Activated CD8-positive, alpha-beta memory T cell treated with anti-CD3 and anti-CD28 coated beads, Interleukin-2, amount 10 ng/mL, durations not matched to agents 7 days and 5 days (primary cell): ENCODE measurements at places on chromosomes 7 and 10. TPM values are rescaled to one million over a fixed set of nuclear protein-coding genes. Genes with fewer than 3 reads are reported as not detected.
A peak's percentile ranks its signal among the peaks of the same experiment; 100 is the strongest.

DNA sequence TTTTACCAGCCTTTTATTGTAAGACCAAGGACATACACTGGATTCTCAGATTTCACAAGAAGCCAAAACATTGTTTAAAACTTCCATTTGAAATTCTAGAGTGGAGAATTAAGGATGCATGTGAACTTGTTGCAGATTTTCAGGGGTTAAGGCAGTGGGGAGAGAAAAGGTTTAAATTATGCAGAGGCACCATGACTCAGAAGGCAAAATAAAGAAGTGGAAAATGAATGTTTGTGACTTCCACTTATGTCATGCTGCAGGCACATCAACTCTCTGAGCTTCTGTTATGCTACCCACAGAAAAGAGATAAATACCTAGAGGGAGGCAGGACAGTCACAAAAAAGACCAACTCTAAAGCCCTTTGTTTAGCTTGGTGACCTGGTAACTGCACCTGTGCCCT, 84.4 kb upstream of the BET1 start:
- H3K4me1 ChIP-seq, result peaks cover 5% of the 10 kb centered on the region
- H3K4me3 ChIP-seq, result no peak overlapping the region
- H3K36me3 ChIP-seq, result no peaks in the 10 kb centered on the region
- no peak overlapping the region for H3K27ac ChIP-seq

DNA sequence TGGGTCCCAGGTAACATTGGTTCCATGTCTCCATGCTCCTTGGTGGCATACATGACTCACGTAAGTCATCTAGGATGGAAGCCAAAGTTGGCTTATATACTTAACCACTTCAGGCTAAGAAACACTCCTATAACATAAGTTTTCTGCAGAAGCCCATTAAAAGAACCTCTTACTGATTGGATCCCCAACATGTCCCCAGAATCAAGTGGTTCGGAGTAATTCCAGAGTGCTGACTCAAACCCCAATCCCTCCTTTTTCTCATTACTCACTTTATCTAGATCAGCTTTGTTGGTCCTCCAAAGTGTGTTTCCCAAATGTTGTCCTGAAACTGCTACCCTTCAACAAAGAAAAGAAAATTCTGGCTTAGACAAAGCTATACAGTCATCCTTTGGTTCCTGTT, 10.1 kb upstream of the ATOH7 start:
- no peak overlapping the region for H3K27ac ChIP-seq
- DNase-seq, result no peak
- H3K36me3 ChIP-seq, result no peaks in the 10 kb centered on the region
- H3K4me3 ChIP-seq, result no peak overlapping the region

DNA sequence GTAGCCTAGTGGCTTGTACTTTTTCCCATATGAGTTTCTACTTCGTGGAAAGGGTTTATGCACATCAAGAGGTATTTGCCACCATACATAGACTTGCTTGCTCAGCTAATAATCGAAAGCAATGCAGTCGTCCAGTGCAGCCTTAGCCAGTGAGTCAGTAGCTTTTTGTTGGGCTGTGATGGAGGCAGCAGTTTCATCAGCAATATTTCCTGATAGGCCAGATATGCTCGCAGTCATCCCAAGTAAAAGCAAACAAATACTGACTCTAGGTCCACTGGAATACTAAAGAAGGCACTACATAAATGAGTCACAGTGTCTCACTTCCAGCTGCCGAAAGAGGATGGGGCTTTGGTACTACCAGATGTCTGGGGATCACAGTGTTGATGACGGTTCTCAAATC, 2.1 kb upstream of the BNIP3 start:
- no peak for DNase-seq
- H3K27me3 ChIP-seq, result peaks cover 29% of the 10 kb centered on the region
- peaks cover 21% of the 10 kb centered on the region for H3K4me1 ChIP-seq
- H3K36me3 ChIP-seq, result peaks cover 11% of the 10 kb centered on the region
- peak overlapping the region; percentile 61 for H3K4me3 ChIP-seq

GRCh38 chr7:152335900-152336571, 99.8 kb downstream of the KMT2C start:
- DNase-seq, result no peak
- peaks cover 3% of the 10 kb centered on the region for H3K36me3 ChIP-seq
- no peaks in the 10 kb centered on the region for H3K27me3 ChIP-seq
- H3K4me1 ChIP-seq, result peaks cover 27% of the 10 kb centered on the region
- peak overlapping the region; percentile 72 for H3K27ac ChIP-seq

GRCh38 chr10:94287336-94287735, 75.4 kb downstream of the NOC3L start:
- no peaks in the 10 kb centered on the region for H3K36me3 ChIP-seq
- H3K27ac ChIP-seq, result no peak overlapping the region
- DNase-seq, result no peak

- no peaks in the 10 kb centered on the region for H3K4me1 ChIP-seq
- H3K4me3 ChIP-seq, result no peak overlapping the region
- no peak for DNase-seq
- no peak overlapping the region for H3K27ac ChIP-seq
- H3K36me3 ChIP-seq, result no peaks in the 10 kb centered on the region
Observed at GRCh38 chr7:31327071-31327470, 13.5 kb downstream of the NEUROD6 start.

- no peaks in the 10 kb centered on the region for H3K4me1 ChIP-seq
- no peak overlapping the region for H3K4me3 ChIP-seq
- no peaks in the 10 kb centered on the region for H3K36me3 ChIP-seq
- H3K27ac ChIP-seq, result no peak overlapping the region
- no peak for DNase-seq
Observed at GRCh38 chr7:112360681-112361080, 89.6 kb upstream of the IFRD1 start.

GRCh38 chr10:35453855-35454532, 117.7 kb downstream of the CCNY start:
- H3K4me3 ChIP-seq, result no peak overlapping the region
- no peaks in the 10 kb centered on the region for H3K27me3 ChIP-seq
- no peak for DNase-seq
- H3K27ac ChIP-seq, result no peak overlapping the region

GRCh38 chr7:40674316-40674715, 539.5 kb downstream of the SUGCT start:
- no peak for DNase-seq
- H3K4me3 ChIP-seq, result no peak overlapping the region
- H3K36me3 ChIP-seq, result no peaks in the 10 kb centered on the region
- H3K27ac ChIP-seq, result no peak overlapping the region
- H3K27me3 ChIP-seq, result no peaks in the 10 kb centered on the region

- no peak for DNase-seq
- peak within 1 kb of the TSS; percentile 81 for H3K27ac ChIP-seq
- no peaks in the 10 kb centered on the region for H3K36me3 ChIP-seq
- peaks cover 27% of the 10 kb centered on the region for H3K4me1 ChIP-seq
- peaks cover 3% of the 10 kb centered on the region for H3K27me3 ChIP-seq
Observed at GRCh38 chr7:35037211-35037525, at the start of gene DPY19L1. Gene DPY19L1, minus strand, starts transcription at chr7:35037485. Its CDS starts 91 bp downstream, at chr7:35037394.

LRRC17 gene
- not detected for total RNA-seq

IGFBP3 gene
- total RNA-seq, result 10.5 TPM

COL13A1 gene
- not detected for total RNA-seq

TWIST1 gene
- total RNA-seq, result 0.55 TPM

TRIM74 gene
- total RNA-seq, result 1.8 TPM

HABP2 gene
- total RNA-seq, result not detected
